Kidney epithelial cell (primary cell): ENCODE measurements at places on chromosomes 2 and 18.

GRCh38 chr2:60549238-60549927 is 4.1 kb downstream of the BCL11A start:
- no peak for DNase-seq

DNA sequence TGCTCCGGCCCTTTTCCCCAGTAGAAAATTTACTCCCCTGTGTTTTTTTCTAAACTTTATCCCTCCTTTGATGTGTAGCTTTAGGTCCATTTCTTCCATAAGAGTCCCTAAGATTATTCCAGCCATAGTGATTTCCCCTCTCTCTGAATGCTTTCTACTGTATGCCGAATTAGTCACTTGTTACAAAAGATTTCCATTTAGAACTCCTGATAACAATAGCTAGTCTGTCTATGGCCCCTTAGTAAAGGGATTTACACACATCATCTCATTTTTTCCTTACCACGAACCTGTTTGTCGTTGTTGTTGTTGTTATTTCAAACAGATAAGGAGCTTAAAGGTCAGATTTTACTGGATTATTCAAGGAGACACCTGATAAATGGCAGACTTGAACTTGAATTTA is 256.1 kb downstream of the PAX3 start:
- no peak for DNase-seq

- DNase-seq = no peak
Observed at GRCh38 chr2:8554296-8554806, 127.5 kb upstream of the ID2 start.

DNA sequence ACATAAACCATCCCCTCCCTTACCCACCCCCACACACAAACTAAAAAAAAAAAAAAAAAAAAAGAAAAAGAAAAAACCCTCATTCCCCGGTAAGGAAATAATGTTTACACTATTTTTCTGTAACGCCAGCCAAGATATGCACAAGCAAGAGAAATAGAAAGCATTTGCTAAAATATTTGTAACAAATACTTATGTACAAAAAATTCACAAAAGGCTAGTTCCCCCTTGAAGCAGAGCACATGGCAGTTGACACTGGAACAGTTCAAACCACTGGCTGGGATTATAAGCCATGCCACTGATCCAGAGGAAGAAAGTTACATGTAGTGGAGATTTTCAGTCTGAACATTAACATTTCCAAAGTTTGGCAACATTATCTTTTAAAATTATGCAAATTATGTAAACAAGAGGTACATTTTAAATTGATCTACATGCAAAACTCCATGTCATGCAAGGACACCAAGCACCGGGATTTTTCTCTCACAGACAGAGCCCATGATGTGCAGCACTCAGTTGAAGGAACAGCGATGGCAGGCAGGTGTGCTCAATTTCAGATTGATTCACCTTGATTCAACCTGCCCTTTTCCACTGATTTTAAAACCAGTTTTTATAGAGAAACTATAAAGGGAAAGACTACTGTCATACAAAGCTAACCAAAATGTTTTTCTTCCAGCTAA is 21.4 kb downstream of the PNO1 start:
- DNase-seq = no peak
